Tibial nerve (tissue), 4 donors: ENCODE measurements at places on chromosomes 7 and 10.

DNA sequence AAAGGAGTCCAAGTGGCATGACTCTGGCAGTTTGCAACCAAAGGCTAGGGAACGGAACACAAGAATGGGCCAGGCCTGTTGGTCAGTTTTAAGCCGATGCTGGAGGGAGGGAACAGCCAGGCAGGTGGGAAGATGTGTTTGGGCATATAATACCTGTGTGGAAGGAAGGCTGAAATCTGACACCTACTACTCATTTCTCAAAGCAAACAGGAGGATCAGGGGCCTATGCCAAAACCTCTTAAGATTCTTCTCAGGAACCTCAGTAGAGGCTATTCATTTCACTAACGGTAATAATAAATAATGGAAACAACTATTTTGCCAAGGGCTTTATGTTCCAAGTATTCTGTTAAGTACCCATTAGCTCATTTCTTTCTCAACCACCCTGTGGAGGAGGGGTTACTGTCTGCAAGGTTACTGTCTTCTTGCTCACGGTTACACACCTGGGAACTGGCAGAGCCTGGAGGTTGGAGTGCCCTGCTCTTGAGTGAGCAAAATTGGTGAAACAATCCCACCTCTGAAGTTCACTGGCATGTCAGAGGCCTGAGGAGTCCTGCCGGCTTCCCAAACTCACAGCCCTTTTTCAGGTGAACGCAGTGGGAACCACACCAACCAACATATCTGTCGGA lies 35.5 kb downstream of the GOT1 start:
- no peak for DNase-seq

DNA sequence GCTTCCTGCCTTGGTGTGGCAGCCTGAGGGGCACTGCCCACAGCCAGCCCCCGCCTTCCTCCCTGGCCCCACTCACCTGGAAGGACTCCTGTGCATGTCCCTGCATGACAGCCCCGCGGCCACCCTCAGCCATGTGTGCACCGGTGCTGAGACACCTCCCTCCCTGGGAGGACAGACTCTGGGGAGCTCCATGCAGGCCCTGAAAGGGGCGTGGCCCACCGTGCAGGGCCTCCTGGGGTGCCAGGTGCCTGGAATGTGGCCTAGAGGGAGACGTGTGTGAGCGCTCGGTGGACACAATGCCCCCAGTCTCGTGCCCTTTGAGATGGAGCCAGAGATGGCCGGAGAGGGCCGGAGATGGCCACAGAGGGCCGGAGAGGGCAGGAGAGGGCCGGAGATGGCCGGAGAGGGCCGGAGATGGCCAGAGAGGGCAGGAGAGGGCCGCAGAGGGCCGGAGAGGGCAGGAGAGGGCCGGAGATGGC lies 59.1 kb upstream of the PPP2R2D start:
- DNase-seq: no peak

- DNase-seq: no peak
These were observed 104.1 kb upstream of the AFAP1L2 start for GRCh38 chr10:114508376-114508775.

DNA sequence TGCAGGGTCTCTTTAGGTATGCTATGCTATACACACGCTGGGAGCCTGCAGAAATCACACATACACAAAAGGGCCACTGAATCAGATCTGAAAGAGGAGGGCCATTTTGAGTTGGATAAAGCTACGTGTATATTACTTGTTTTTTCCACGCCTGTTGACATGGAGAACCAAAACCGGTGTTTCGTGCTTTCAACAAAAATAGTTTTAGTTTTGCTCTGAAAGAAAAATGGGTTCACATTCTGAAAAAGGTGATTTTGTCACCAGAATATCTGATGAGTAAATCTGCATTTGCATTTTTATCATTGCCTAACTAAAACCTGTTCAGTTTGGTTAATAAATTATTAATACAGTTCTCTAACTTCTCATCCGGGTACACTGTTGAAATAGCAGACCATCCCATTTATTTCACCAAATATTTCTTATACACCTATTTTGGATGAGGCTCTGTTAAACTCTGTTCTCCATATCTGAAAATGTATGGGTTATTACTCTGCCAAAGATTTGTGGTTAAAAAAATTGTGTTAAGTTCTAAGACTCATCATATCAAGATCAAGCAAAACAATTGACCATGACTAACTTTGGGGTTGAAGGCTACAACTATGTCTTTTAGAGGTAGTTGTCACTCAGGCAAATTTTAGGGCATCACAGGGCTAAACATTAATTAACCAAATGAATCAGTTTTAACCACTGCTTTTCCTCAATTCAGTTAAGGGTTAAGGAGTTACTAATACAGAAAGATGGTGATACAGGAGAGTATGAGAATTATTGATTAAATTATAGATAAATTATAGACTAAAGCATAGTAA lies 101.2 kb upstream of the RPA3 start:
- no peak for DNase-seq

- DNase-seq: no peak
These were observed 427.6 kb downstream of the THSD7A start for GRCh38 chr7:11404355-11404754.

GRCh38 chr7:47719675-47720074 lies 137.8 kb upstream of the TNS3 start:
- no peak for DNase-seq

DNA sequence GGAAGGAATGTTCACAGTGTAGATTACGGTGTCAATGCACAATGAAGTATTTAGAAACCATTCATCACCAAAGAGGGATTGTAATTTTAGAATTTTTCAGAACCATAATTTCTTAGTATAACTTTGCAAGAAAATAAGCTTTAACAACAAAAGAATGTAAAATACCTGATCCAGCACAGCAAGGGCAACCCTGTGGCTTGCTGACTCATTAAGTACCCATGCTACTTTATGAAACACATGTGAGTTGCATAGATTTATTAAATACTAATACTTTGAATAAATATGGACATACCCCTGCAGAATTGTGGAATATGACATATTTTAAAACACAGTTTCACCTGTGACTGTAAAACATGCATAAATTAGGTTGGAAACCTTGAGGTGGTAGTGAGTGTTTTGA lies 281.3 kb downstream of the ZNF248 start:
- DNase-seq: no peak

DNA sequence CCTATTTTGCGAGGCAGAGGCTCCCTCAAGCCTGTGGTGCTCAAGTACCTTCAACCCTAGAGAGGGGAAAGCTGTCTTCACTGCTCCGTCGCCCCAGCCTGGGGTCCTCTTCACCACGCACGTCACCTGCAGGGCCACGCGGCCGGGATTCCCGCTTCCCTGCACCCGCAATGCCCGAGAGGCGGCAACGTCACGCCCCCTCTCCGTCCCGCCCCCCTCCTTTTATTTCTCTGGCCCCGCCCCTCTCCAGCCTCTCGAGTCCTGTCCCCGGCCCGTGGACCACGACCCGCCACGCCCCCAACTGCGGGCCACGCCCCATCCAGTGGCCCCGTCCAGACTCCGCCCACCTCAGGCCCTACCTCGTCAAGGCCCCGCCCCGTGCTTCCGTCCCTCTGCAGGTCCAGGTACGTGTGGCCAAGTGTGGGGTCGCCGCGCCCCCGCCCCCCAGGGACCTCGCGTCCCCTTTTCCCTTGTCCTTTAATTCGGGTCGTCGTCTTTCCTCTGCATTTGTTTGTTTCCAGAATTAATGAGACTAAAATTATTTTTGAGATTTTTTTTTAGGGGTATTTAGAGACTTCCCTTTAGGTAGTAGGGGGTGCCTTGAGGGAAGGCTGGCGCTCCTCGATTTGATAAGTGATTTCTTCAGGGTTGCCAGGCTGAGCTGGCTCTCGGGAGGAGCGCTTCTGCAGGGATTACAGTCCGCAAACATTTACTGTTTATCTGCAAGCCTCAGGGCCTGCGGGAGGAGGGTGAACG lies 69.8 kb upstream of the BAIAP2L1 start:
- DNase-seq: no peak

DNA sequence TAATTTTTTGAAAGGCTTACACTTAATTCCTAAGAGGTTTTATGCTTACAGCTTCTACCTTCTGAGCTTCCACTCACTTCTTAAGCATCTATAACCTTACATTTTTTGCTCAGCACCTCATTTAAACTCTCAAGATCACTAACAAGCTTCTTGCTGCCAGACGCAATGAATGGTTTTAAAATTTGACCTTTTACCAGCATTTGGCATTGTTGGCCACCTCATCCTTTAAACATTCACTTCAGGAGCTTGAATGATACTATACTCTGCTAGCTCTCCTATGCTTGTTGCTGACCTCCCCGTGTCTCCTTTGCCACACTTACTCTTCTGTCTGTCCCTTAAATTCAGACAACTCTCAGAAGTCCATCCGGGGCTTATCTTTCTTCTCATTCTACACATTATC lies 37.7 kb upstream of the ODAD2 start:
- no peak for DNase-seq

DNA sequence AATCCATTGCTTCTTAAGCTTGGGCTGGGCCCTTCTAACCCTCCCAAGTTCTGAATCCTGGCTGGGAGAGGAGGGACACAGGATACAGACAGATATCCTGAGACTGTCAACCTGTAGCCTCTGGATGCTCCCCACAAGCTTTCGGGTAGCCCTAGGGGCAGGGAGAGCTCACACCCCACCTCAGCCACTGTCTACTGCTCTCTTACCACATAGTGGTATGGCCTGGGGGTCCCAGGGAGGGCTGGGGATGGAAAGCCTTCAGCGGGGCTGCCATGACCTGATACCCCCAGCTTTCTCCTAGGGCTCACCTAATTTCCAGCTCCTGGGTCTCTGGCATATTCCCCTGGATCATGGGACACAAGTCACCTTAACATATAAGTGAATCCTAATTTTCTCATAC lies 25.1 kb downstream of the CRHR2 start:
- DNase-seq: no peak

- DNase-seq: no peak
These were observed 36.0 kb downstream of the ABCA13 start for GRCh38 chr7:48207155-48207675.

- DNase-seq: no peak
These were observed 9.9 kb upstream of the TM9SF3 start for GRCh38 chr10:96596422-96597407.

DNA sequence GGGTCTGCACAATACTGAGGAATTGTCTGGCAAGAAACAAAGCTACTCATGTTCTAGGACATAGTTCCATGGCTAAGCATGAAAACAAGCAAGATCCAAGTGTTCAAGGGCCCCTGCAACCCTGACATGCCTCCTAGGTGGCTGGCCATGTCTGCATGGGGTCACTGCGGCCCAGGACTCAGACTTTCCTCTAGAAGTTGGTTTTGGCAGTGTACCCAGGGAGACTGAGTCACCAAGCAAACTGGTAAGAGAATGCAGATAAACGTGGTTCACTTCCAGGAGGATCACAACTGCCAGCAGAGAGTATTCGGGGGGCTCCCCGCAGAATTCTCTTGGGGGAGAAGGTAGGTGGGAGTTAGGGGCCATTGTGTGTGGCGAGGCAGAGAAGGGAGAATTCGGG lies 7.4 kb upstream of the PFKFB3 start:
- no peak for DNase-seq

- no peak for DNase-seq
These were observed 543.0 kb upstream of the FZD8 start for GRCh38 chr10:36185097-36185496.

- no peak for DNase-seq
These were observed 69.1 kb upstream of the MXI1 start for GRCh38 chr10:110138197-110138812.

DNA sequence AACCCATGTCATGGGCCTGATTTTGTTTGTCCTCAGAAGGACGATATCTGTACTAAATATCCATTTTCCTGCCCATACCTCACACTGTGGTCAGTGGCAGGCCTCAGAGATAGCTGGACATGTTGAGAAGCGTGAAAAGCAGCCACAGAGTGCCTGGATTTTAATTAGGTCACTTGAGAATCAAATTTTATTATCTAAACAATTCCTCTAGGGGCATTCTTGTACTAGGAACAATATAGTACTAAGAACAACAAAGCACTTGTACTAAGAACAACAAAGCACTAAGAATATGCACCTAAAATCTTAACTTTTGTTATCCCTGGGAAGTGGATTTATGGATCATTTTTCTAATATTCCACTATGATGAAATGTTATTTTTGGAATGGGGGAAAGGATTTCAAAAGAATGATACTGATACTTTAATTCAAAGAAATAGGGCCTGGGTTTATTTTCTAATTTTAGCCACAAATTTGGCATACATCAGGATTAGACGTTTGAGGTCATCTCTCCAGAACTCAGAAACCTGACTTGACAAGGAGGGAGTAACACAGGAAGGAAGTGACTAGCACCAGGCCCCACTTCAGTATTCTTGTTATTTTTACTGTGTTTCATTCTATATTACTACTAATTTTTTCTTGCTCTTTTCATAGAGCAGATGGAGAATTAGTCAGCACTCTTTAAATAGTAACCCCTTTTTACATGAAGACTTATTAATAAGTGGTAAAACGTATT lies 112.2 kb downstream of the EXOC4 start:
- DNase-seq: no peak

DNA sequence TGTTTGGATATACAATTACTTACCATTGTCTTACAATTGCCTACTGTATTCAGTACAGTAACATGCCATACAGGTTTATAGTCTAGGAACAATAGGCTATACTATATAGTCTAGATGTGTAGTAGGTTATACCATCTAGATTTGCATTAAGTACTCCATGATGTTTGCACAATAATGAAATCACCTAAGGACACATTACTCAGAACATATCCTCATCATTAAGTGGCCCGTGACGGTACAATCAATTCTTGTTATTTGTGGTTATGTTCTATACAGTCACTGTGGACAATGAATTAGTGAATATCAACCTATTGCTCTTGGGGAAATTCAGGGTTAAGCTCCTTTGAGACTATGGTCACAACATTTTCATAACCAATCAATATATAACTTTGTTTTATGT lies 75.6 kb downstream of the MICU1 start:
- no peak for DNase-seq

DNA sequence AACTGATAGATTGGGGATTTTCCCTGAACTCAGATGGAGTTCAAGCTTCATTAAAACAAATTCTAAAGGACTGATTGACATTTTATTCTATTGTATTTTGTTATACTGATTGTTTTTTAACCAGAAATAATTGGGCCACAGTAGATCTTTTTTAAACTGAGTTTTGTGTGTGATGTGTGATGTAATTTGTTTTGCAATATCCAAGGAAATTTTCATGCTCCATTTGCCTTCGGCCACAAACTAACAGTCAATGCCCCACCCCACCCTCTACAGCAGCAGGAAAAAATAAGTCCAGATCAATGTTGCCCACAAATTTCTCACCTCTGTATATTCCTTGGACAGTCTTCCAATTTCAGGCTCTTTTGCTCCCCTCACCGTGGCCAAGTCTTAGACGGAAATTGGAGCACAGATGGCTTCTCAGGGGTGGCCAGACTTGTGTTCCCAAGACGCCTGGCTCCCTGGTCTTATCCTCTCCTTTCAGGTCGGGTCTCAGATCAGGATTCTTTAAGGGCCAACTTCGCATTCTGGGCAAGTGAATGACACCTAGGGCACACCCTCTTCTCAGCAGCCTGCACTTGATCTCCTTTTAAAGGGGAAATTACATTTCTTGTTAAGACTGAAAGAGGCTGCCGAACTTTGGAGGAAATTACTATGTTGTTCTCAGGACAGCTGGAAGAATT lies at the start of gene SVOPL:
Gene SVOPL (minus strand): TSS at position 506 of the 680 bp plus-strand sequence. CDS start 22,317 bp downstream, outside the sequence.
- no peak for DNase-seq

DNA sequence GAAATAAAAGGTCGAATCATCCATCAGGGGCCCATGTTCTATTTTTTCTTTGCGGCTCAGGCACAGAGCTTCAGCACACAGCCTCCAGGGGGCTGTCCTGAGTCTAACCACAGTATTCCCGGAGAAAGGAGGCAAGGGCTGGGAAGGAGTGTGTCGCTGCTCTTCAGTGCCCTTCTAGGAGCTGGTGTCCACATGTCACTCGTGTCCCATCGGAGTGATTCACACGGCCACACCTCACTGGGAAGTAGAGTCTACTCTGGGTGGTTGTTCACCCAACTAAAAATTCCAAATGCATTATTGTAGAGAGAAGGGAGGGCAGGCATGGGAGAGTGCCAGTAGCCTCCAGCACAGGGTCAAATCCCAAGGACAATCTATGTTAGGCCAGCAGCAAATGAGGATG lies 114.8 kb upstream of the LANCL2 start:
- DNase-seq: no peak
